ENCODE measurements at places on chromosomes 7 and 10.

- DNase-seq, result no peak
Measured at GRCh38 chr10:133328358-133329343, 8.0 kb downstream of the CALY start.

- DNase-seq, result no peak
Measured at GRCh38 chr7:42096681-42097561, 140.1 kb downstream of the GLI3 start.

DNA sequence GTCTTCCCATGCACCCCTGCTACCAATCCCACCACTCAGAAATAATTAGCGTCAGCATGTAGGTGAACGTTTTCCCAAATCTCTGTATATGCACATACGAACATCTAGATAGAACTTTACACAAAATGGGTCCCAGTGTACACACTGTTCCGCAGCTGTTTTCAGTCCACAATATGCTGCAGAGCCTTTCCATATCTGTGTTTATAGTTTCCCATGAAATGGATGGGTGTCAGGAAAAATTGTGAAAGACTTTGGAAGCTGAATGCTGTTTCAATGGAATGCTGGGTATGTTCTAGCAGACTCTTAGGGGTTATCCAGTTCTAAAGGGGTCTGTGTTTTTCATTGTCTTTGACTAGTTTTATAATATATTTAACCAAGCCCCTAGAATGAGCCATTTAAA lies 13.8 kb downstream of the GRK5 start:
- DNase-seq, result no peak

DNA sequence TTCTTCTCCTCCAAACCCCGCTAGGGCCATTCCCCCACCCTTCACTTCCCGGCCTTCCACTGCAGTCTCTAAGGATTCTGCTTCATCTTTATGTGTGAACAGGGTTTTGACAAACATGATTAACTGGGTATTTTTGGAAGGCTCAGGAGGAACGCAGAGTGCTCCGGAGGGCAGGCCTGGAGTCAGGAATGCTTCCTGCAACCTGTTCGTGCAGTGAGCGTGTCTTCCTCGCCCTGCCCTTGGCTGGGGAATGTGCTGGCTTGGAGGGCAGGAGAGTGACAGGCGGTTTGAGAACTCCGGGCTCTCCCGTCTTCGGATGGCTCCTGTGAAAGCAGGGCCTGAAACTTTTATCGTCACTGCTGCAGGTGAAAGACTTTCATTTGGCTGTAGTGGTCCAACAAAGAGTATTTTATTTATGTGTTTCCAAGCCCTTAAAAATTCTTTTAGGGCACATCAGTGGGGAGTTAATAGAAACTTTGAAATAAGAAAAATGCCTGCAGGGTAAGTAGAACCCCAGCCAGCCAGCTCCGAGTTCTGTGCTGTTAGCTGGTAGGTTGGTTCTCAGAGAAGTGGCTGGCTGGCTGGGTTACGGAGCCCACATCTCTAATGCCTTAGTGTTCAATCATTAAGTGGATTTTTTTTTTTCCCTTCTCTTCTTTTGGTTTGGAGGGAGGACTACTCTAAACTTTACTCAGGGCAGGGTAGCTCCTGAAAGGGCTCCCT lies 51.0 kb downstream of the TCF7L2 start:
- DNase-seq, result no peak

DNA sequence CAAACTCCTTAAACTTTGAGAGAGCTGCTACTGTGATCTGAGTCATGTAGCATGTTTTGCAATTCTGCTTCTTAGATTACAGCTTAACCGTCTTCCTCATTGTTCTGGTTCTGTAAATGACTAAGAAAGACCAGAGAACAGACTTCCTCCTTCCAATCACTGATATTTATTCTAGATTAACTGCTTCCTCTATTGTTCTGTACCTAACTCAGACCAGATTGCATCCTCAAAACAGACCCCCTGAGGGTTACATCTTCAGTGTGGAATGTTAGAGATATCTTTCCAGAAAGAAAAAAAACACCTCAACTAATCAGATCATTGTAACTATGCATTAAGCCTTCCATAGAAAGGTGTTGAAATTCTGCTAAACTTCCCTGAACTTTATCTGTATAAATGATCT lies 5.7 kb upstream of the PIP start:
- no peak for DNase-seq

DNA sequence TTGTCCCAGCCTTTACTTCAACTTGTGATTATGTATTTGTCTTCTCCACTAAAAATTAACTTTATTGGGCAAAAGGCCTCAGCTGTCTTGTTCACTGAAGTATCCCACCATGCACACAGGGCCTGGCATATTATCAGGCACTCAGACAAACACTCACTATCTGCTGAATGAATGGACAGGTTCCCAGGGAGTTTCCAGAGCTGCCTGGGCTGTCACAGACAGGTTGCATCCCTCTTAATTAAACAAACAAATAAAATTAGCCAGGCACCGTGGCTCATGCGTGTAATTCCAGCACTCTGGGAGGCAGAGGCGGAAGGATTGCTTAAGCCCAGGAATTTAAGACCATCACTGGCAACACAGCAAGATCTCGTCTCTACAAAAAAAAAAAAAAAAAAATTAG lies 1.5 kb upstream of the TSPAN14 start:
- no peak for DNase-seq

- no peak for DNase-seq
Measured at GRCh38 chr7:32881074-32881982, 10.2 kb downstream of the KBTBD2 start.

All from activated T-cell treated with anti-CD3 and anti-CD28 coated beads, Interleukin-2, amount 50 U/mL, for 1 hour (primary cell).